A549 treated with GW870086 at 1 μM for 4 hours (cell line): ENCODE measurements at places on chromosomes 12 and 14. TPM values are rescaled to one million over a fixed set of nuclear protein-coding genes. Genes with fewer than 3 reads are reported as not detected.

OVCH1 gene
- total RNA-seq = not detected in 5 replicates

DACT1 gene
- 0.44 to 0.73 TPM (median 0.48 TPM) in 5 replicates for total RNA-seq

CYP27B1 gene
- total RNA-seq = 1.7 to 2.4 TPM (median 2.2 TPM) in 5 replicates

L3HYPDH gene
- 39.9 to 45.1 TPM (median 43.9 TPM) in 5 replicates for total RNA-seq

C12orf60 gene
- total RNA-seq = 1.5 to 2.4 TPM (median 1.8 TPM) in 5 replicates

FOXN4 gene
- 0.03 to 0.08 TPM (median 0.06 TPM) in 4 of 5 replicates, not detected in the other for total RNA-seq
